ENCODE measurements at places on chromosomes 11 and 22.

DNA sequence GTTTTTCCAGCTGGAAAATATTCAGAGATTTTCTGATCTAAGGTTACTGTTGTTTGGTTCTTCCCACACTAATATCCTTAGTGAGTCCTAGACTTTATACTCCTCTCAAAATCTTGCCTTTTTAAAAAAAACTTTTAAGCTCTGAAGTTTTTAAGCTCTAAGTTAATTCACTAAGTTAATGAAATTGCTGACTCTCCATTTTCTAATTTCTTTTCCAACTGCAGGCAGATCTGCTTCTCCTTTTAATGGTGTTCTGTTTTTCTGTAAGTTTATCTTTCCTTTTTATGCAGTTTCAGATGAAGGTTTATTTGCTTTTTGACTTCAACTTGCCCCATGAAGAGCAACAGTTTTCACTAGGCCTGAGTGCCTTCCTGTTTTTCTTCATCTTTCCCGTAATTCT, 125.8 kb upstream of the ARHGAP42 start:
- no peak for DNase-seq

DNA sequence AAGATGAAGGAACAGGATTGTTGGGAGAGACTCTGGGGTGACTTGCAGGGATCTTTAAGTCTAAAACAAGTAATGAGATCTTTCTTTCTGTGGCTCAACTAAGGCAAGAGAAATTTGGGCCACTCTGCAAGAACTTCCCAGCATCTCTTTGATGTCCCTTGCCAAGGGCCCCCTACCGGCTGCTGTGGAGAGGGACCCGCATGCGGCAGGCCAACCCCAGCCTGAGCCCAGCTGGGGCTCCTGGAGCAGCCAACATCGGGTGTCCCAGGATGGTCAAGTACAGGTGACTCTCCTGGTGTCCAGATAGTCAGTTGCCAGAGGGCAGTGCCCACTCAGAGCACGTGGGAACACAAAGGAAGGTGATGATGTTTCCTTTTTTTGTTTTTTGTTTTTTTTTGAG, 363.2 kb downstream of the TBC1D22A start:
- DNase-seq, result no peak

DNA sequence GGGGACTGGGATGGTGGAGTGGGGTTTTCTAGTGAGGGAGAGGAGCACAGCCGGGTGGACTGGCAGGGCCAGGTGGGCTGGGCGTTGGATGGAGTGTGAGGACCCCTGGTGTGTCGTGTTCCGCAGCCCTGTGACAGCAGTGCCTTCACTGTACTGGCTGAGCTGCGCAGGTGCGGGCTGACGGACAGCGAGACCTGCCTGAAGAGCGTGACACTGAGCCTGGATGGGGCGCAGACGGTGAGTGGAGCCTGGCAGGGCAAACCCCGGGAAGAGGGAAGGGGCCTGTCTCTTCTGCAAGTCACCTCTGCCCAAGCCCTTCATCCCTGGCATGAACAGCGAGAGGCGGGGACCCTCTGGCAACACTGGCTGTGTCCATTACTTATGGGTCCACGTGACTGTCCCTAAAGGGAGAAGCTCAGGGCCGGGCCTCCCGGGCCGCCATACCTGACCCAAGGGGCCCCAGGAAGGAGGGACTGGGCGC, 10.0 kb downstream of the MUC5AC start:
- no peak for DNase-seq

DNA sequence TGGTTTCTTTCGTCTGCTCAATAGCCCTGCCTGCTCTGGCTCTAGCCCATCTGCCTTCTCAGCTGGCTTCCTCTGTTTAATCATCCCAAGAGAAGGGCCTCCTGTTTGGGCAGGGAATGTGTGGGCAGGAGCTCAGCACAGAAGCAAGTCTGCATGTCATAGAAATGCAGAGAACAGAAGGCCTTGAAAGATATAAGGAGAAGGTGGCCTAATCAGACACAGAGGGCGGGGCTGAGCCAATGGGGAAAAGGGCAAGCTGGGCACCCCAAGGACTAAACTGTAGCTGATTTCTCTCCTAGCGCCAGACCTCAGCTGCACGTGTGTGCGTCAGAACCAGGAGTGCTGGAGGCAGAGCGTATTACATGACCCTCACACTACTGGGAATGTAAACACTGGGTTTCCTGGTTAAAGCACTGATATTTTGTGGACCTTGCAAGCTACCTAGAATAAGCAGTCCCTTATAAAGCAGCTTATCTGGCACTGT, 7.6 kb upstream of the CCKBR start:
- no peak for DNase-seq

- DNase-seq, result peak; percentile 78
Observed at GRCh38 chr11:1652771-1653540, 23.4 kb downstream of the KRTAP5-5 start.

- DNase-seq, result no peak
Observed at GRCh38 chr11:11531131-11531908, 90.5 kb downstream of the GALNT18 start.

DNA sequence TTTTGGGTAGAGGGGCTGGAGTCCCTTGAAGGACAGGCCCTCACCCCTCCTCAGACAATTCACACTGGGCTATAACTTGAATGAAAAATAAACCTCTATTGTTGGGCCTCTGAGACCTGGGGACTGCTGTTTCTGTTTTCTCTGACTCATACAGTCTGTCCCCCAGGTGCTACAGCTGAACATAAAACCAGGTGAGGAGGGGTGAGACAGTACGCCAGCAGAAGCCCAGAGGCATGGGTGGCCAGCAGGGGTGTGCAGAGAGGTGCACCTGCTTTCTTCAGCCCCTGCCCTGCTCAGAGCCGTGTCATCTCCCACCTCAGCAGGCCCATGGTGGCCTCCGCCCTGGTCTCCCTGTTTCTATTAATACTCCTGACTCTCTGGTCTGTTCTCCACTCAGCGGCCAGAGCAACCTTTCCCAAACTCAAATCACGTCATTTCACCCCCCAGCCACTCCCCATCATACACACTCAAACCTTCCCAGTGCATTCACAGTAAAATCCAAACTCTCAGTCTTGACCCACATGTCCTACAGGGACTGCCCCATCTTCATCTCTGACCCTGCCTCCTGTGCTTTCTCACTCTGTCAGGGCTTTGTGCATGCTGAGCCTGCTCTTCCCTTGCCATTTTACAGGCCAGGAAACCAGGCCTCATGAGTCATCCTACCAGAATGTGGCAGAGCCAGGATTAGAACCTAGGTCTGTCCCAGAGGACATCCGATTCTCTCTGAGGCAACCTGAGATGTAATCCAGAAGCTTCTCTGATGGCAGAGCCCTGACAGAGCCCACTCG, 5.4 kb upstream of the IL2RB start:
- DNase-seq, result no peak

- peak; percentile 65 for DNase-seq
Observed at GRCh38 chr11:416757-417621, 2.2 kb upstream of the SIGIRR start.

GRCh38 chr22:21921184-21921721, 31.4 kb downstream of the PPM1F start:
- DNase-seq, result no peak

GRCh38 chr11:92357344-92357743, 132.7 kb downstream of the FAT3 start:
- no peak for DNase-seq

Measured in B cell (primary cell).